Muscle of leg (tissue), 16 donors: ENCODE measurements at places on chromosomes 13 and 19. TPM values are rescaled to one million over a fixed set of nuclear protein-coding genes. Genes with fewer than 3 reads are reported as not detected.

Gene SMIM24
- 0.73 TPM for polyA plus RNA-seq

Gene DMPK
- polyA plus RNA-seq, result 348 TPM

Gene PRTN3
- polyA plus RNA-seq, result 5.1 TPM

DNA sequence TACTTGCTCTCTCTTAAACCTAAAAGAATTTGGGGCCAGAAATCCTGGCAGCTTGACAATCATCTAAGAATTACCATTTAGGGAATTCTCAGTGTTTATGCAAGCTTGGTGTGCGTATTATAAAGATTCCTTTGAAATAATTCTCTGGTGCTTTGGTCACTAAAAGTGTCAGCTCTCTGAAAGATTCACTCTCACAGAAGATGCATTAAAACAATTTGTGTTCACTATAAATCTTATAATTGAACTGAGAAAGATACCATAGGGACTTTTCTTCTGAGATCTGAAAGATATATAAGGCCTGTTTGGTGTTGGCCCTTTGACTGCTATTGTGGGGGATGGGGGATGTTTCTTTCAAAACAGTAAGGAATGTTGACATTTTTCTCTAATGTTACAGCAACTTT lies 27.3 kb downstream of the EPSTI1 start:
- peak; percentile 36 for DNase-seq

- DNase-seq, result no peak
Measured at GRCh38 chr19:38793177-38793576, 4.2 kb downstream of the LGALS7B start.

- peak; percentile 93 for DNase-seq
Measured at GRCh38 chr13:35470671-35471661, 5.5 kb downstream of the MAB21L1 start.

DNA sequence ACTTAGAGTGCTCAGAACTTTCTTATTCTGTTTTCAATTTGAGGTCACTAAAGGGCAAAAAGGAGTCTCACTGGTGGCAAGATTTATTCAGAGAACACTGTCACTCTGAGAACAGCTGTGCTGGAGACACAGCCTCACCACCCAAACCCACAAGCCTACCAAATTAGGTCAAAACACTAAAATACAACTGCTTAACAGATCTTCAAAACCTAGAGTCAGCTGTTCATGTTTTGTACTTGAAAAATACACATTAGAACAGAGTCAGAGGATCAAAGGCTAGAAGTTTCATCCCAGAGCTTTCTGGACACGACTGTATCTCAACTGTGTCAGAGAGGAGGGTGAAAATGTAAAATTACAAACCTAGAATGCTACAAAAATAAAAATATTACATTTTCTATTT lies 89.3 kb downstream of the MIPEP start:
- peak; percentile 67 for DNase-seq

GRCh38 chr13:27327633-27328032 lies 57.0 kb downstream of the RASL11A start:
- DNase-seq, result no peak

DNA sequence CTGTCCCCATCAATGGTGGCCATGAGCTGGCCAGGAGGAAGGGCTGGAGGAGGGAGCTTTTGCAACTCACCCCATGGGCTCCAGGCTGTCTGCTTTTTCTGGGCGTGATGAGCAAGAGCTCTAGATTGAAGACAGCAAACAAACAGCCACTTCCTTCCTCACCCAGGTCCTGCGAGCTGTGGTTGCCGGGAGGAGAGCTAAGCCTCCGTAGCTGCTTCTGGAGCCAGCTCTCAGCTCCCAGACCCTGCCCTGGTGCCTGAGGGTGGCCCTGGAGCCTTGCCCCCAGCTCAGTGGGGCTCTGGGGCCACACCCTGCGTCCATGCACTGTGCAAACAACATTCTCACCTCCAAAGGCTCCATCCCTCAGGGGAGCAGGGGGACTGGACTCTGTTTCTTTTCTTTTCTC lies 6.2 kb downstream of the MYO1F start:
- peak; percentile 49 for DNase-seq

GRCh38 chr13:84237143-84237542 lies 354.9 kb upstream of the SLITRK1 start:
- no peak for DNase-seq
